Smooth muscle cell of trachea (primary cell): ENCODE measurements at places on chromosomes 13 and 19. TPM values are rescaled to one million over a fixed set of nuclear protein-coding genes. Genes with fewer than 3 reads are reported as not detected.

CEACAM16 gene
- 0.17 TPM in 1 of 2 replicates, not detected in the other for total RNA-seq

SLC44A2 gene
- total RNA-seq: 43.2 and 45.3 TPM in 2 replicates

EXOC3L2 gene
- 0.17 TPM in 1 of 2 replicates, not detected in the other for total RNA-seq

IL12RB1 gene
- total RNA-seq: 0.15 and 0.33 TPM in 2 replicates

IL4I1 gene
- 1.0 and 1.3 TPM in 2 replicates for total RNA-seq

LRRC63 gene
- total RNA-seq: 0.17 and 0.29 TPM in 2 replicates

CEACAM3 gene
- not detected in 2 replicates for total RNA-seq

ALG5 gene
- total RNA-seq: 30.9 and 47.6 TPM in 2 replicates

HPN gene
- total RNA-seq: not detected in 2 replicates

OR10H1 gene
- total RNA-seq: under 0.01 TPM in 1 of 2 replicates, not detected in the other

FFAR1 gene
- total RNA-seq: not detected in 2 replicates

GARIN5A gene
- total RNA-seq: 0.15 and 0.33 TPM in 2 replicates
